ENCODE measurements at places on chromosomes 4 and X.

- DNase-seq: no peak
Observed at GRCh38 chr4:85669204-85669603, 194.3 kb downstream of the ARHGAP24 start.

- DNase-seq: no peak
Observed at GRCh38 chr4:136664988-136665387, 867.3 kb downstream of the PCDH18 start.

DNA sequence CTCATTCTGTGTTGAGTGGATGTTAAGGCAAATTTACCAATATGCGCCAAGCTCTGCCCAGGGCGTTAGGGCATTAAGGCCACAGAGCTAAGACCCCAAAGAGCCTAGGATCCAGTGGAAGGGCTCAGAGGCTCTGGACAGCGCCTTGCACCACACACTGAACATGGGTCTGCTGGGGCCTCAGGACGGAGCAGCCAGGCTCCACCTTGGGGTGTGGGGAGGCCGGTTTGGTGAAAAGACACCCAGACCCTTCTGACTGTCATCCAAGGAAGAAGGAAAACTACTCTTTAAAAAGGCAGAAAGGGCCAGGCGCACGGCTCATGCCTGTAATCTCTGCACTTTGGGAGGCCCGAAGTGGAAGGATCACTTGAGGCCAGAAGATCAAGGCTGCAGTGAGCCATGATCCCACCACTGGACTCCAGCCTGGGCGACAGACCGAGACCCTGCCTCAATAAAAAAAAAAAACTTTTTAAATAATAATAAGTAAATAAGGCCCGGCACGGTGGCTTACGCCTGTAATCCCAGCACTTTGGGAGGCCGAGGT lies 1.3 kb upstream of the MRFAP1 start:
- DNase-seq: no peak

DNA sequence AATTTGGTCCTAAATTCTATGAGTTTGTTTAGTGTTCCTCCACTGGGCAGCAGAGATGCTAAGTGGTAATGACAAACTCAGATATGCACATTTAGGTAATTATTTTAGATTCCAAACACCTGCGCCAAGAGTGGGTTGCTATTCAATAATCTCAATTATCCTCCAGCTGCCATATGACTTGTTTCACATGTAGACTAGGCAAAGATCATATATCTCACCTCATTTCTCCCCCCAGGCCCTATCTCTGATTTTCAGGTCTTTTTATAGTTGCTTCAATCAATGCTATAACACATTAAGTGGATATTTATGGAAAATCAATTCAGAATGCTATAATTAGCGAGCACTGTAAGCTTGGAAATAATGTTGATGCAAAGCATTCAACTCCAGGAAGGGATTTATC lies 217.6 kb downstream of the KCTD8 start:
- no peak for DNase-seq

- peak; percentile 16 for DNase-seq
Observed at GRCh38 chr4:8294775-8295174, 25.2 kb downstream of the HTRA3 start.

GRCh38 chrX:35809781-35810180 lies 11.6 kb downstream of the MAGEB16 start:
- no peak for DNase-seq
